GM23248 (cell line): ENCODE measurements at places on chromosomes 11 and 22. TPM values are rescaled to one million over a fixed set of nuclear protein-coding genes. Genes with fewer than 3 reads are reported as not detected.

DNA sequence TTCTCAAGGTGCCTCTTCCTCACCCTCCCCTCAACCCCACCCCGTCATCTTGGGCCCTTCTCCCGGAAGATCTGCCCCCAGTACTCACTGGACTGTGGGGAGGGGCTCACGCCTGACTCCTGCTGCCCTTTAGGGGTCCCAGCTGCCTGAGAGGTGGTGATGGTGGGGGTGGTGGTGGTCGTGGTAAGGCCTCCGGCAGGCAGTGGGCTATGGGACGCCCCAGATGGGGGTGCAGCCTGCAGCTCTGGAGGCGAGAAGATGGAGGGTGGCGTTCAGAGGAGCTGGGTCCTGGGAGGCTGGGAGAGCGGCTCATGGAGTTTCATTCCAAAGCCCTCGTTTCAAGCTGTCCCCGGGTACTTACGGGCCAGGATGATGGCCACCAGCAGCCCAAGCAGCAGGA lies 820 bp downstream of the MFRP start:
- peaks cover 12% of the 10 kb centered on the region for H3K4me1 ChIP-seq
- no peak overlapping the region for H3K4me3 ChIP-seq
- no peak overlapping the region for H3K27ac ChIP-seq
- H3K27me3 ChIP-seq, result peaks cover 3% of the 10 kb centered on the region; the same call in 1 of the 2 replicates
- H3K36me3 ChIP-seq, result no peaks in the 10 kb centered on the region
- no peak for DNase-seq

The SYT13 gene
- polyA plus RNA-seq, result not detected in 2 replicates

GRCh38 chr11:70836071-70836470 lies 416.3 kb downstream of the SHANK2 start:
- H3K4me1 ChIP-seq, result no peaks in the 10 kb centered on the region
- H3K36me3 ChIP-seq, result no peaks in the 10 kb centered on the region
- no peaks in the 10 kb centered on the region for H3K27me3 ChIP-seq
- H3K4me3 ChIP-seq, result no peak overlapping the region
- H3K27ac ChIP-seq, result no peak overlapping the region
- DNase-seq, result no peak

The MMP13 gene
- polyA plus RNA-seq, result not detected in 2 replicates

DNA sequence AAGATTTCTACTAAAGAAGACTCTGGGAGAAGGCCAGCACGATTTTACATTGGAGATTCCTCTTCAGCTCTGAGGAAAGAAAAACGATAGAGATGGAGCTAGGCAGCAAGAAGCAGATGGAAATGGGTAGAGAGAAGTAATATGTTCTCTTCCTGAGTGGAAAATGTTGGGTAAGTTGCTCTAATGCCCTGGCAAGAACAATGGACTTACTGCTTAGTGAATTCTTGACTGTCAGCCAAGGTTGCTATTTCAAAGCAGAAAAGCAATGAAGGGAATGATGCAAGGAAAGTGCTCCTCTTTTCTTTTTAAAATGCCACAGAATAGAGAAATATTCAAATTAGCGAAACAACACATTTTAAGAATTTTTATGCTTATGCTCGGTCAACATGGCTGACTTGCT lies 38.4 kb upstream of the CWF19L2 start:
- peaks cover 17% of the 10 kb centered on the region for H3K4me1 ChIP-seq
- 0 out of 2 replicates have a peak overlapping the region, but pooled peaks have one; percentile 3 for H3K4me3 ChIP-seq
- no peaks in the 10 kb centered on the region for H3K27me3 ChIP-seq
- peak overlapping the region; percentile 39 for H3K27ac ChIP-seq
- no peaks in the 10 kb centered on the region for H3K36me3 ChIP-seq
- DNase-seq, result peak; percentile 87

GRCh38 chr22:47259990-47260389 lies 497.5 kb downstream of the TBC1D22A start:
- H3K4me1 ChIP-seq, result no peaks in the 10 kb centered on the region
- H3K27ac ChIP-seq, result no peak overlapping the region
- H3K27me3 ChIP-seq, result no peaks in the 10 kb centered on the region
- no peak for DNase-seq
- no peaks in the 10 kb centered on the region for H3K36me3 ChIP-seq

GRCh38 chr11:64457416-64458010 lies 98.6 kb downstream of the RPS6KA4 start:
- H3K36me3 ChIP-seq, result no peaks in the 10 kb centered on the region
- H3K27me3 ChIP-seq, result peaks cover 25% of the 10 kb centered on the region
- no peaks in the 10 kb centered on the region for H3K4me1 ChIP-seq
- DNase-seq, result no peak

DNA sequence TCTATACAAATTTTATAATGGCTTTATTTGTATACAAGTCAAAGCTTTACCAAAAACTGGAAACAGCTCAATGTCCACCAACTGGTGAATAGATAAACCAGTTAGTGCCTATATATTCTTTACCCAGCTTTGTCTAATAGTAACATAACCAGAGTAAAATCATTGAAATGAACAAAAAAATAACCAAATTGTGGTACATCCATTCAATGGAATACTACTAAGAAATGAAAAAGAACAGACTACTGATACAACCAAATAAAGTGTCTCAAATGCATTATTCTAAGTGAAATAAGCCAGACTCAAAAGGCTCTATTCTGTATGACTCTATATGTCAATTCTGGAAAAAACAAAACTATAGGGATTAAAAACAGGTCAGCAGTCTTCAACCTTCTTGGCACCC lies 40.9 kb upstream of the LDLRAD3 start:
- H3K4me3 ChIP-seq, result no peak overlapping the region
- H3K27me3 ChIP-seq, result no peaks in the 10 kb centered on the region; the same call in 1 of the 2 replicates
- H3K27ac ChIP-seq, result no peak overlapping the region

DNA sequence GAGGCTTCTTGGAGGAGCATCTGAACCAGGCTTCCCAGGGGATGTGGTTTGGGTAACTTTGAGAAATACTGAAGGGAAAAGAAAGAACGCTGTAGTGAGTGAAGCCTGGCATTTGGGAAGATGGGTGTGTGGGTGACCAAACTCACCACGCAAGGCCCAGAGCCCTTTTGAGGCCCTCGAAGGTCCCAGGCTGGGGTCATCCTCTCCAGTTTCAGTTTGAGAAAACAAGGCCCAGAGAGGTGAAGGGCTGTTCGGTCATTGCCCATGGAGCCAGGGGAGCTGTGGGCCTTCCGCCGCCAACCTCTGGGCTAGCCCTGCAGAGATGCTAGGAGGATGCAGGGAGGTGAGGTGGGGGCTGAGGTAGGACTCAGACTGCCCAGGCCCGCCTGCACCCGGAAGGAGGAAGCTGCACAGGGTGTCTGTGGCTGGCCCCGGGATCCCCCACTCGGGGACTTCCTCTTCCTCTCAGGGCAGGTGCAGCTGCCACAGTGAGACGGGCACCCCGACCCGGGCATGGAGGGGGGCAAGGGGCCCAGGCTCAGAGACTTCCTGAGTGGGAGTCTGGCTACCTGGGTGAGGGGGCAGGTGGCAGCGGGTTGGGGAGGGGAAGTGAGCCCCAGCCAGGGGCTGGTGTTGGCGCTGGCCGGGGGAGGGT lies at the start of gene CCDC88B:
TSS of gene CCDC88B (plus strand) at position 451 of the 655 bp plus-strand sequence. CDS start at position 514, 63 bp downstream.
- H3K36me3 ChIP-seq, result no peaks in the 10 kb centered on the region
- no peak within 1 kb of the TSS for H3K4me3 ChIP-seq
- no peaks in the 10 kb centered on the region for H3K4me1 ChIP-seq
- no peaks in the 10 kb centered on the region for H3K27me3 ChIP-seq
- no peak for DNase-seq

- H3K27ac ChIP-seq, result no peak overlapping the region
- peak; percentile 23 for DNase-seq
- no peaks in the 10 kb centered on the region; the same call in 1 of the 2 replicates for H3K27me3 ChIP-seq
- no peaks in the 10 kb centered on the region for H3K36me3 ChIP-seq
Measured at GRCh38 chr11:57639321-57640067, 10.2 kb downstream of the YPEL4 start.

DNA sequence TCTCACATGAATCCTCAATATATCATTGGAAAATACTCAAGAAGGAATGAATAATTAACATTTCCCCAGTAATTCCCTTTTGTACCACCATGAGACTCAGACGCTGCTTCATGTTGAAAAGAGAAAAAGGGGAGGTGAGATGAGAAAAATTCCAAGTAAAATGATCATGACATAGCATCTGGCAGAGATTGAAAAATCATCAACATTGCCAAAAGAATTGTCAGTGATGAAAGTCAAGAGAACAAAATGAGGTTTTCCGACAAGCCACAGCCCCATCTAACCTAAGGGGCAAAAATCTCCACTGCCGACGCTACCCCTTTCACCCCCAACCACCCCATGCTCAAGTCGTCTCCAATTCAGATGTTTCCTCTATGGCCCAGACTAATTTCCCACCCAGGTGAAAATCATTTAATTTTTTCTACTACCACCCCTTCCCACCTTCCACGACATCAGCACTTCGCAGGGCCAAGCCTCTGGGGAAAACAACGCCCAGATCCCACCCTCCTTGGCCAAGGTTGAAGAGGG lies 1.2 kb downstream of the RAB6A start:
- peak overlapping the region; percentile 99 for H3K4me3 ChIP-seq
- H3K27ac ChIP-seq, result peak overlapping the region; percentile 91
- no peaks in the 10 kb centered on the region for H3K27me3 ChIP-seq
- H3K4me1 ChIP-seq, result peaks cover 17% of the 10 kb centered on the region
- DNase-seq, result peak; percentile 77

The IL10RA gene
- polyA plus RNA-seq, result not detected in 2 replicates

GRCh38 chr11:71235719-71236118 lies 16.7 kb downstream of the SHANK2 start:
- H3K4me1 ChIP-seq, result no peaks in the 10 kb centered on the region
- H3K27ac ChIP-seq, result no peak overlapping the region
- H3K27me3 ChIP-seq, result peaks cover 18% of the 10 kb centered on the region
- no peaks in the 10 kb centered on the region for H3K36me3 ChIP-seq
- H3K4me3 ChIP-seq, result no peak overlapping the region

DNA sequence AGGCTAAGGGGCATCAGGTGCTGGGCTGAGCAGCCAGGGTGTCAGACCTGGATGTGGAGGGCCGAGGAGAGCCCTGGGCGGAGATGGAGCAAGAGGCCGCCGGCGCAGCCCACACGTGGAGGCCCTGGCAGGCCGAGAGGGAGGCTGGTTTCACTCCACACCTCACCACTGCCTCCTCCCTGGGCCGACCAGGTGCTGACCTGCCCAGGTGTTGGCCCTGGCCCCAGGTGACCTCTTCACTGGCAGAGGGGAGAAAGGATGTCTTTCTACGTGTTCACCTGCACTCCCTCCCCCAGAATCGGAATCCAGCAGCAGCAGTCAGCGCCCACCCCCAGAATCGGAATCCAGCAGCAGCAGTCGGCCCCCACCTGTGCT lies 781 bp downstream of the ANO9 start:
- DNase-seq, result no peak
- H3K4me3 ChIP-seq, result no peak overlapping the region
- peaks cover 12% of the 10 kb centered on the region for H3K4me1 ChIP-seq
- H3K27ac ChIP-seq, result no peak overlapping the region
- H3K27me3 ChIP-seq, result peaks cover 2% of the 10 kb centered on the region; the same call in 1 of the 2 replicates

GRCh38 chr11:20308601-20309000 lies 54.9 kb upstream of the HTATIP2 start:
- H3K4me3 ChIP-seq, result no peak overlapping the region
- H3K27ac ChIP-seq, result no peak overlapping the region
- H3K4me1 ChIP-seq, result no peaks in the 10 kb centered on the region
- H3K27me3 ChIP-seq, result peaks cover 36% of the 10 kb centered on the region; the same call in 1 of the 2 replicates

- peaks cover 13% of the 10 kb centered on the region for H3K4me1 ChIP-seq
- H3K4me3 ChIP-seq, result peak overlapping the region; percentile 96
- no peaks in the 10 kb centered on the region for H3K27me3 ChIP-seq
- H3K27ac ChIP-seq, result peak overlapping the region; percentile 82
- peak; percentile 41 for DNase-seq
Measured at GRCh38 chr11:86303257-86303656, 1.2 kb downstream of the HIKESHI start.

DNA sequence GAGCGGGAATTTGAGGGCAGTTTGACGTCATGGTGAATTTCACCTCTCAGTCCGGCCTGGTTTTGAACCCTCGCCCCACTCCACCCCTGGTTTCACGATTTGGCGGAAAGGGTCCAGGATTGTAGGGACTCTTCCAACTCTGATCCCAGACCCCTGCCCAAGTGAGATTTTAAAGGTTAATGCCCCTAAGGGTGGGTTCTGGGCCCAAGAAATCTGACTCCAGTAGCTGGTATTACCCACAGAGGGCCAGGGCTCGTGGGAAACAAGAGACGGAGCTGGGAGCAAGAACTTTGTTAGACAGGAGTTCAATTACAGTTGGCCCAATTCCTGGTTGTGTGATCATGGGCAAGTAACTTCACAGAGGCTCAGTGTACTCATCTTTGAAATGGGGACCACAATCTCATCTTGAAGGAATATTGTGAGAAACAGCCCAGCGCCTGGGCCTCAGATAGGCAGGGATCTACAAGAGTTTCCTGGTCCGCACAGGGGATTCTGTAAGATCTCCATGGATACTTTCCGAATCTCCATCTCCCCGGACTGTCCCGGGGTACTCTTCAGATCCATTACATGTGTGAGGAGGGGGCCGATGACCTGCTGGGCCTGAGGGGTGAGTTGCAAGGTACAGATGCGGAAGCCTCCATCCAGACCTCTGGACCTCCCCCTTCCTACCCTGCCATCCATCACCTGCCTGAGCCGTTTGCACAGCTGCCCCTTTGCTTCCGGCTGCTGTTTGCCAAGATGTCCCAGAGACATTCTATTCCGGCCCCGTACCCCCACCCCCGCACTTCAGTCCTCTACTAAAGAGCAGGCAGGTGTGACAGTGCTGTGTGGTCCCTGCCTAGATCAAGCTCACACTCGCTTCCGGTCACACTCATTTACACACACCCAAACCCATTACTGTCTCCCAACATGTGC lies 687 bp upstream of the CALCA start:
- H3K36me3 ChIP-seq, result no peaks in the 10 kb centered on the region
- no peak for DNase-seq
- H3K4me3 ChIP-seq, result no peak overlapping the region
- H3K4me1 ChIP-seq, result no peaks in the 10 kb centered on the region
- H3K27ac ChIP-seq, result no peak overlapping the region

GRCh38 chr11:106061249-106061784 lies 15.8 kb downstream of the KBTBD3 start:
- H3K4me1 ChIP-seq, result no peaks in the 10 kb centered on the region
- no peaks in the 10 kb centered on the region for H3K27me3 ChIP-seq
- no peak overlapping the region for H3K4me3 ChIP-seq
- H3K27ac ChIP-seq, result no peak overlapping the region
- no peak for DNase-seq
- H3K36me3 ChIP-seq, result no peaks in the 10 kb centered on the region

- no peak overlapping the region for H3K4me3 ChIP-seq
- H3K36me3 ChIP-seq, result no peaks in the 10 kb centered on the region
- no peak overlapping the region for H3K27ac ChIP-seq
- H3K27me3 ChIP-seq, result no peaks in the 10 kb centered on the region
Measured at GRCh38 chr11:520428-521176, 13.6 kb upstream of the RNH1 start.

- no peaks in the 10 kb centered on the region for H3K36me3 ChIP-seq
- no peaks in the 10 kb centered on the region for H3K4me1 ChIP-seq
- H3K27me3 ChIP-seq, result no peaks in the 10 kb centered on the region
- no peak overlapping the region for H3K4me3 ChIP-seq
- no peak overlapping the region for H3K27ac ChIP-seq
- no peak for DNase-seq
Measured at GRCh38 chr11:22884217-22884616, 23.9 kb upstream of the CCDC179 start.

GRCh38 chr11:18046116-18046777 lies at the start of gene TPH1:
Gene TPH1 (minus strand): TSS chr11:18046269. CDS start chr11:18040762, 5,507 bp downstream.
- DNase-seq, result peak; percentile 38
- no peaks in the 10 kb centered on the region for H3K36me3 ChIP-seq
- no peaks in the 10 kb centered on the region for H3K4me1 ChIP-seq

GRCh38 chr11:132448334-132448995 lies 1078.0 kb downstream of the NTM start:
- no peaks in the 10 kb centered on the region; the same call in 1 of the 2 replicates for H3K27me3 ChIP-seq
- no peak overlapping the region for H3K4me3 ChIP-seq
- peak; percentile 71 for DNase-seq
- H3K4me1 ChIP-seq, result peaks cover 37% of the 10 kb centered on the region
- H3K36me3 ChIP-seq, result no peaks in the 10 kb centered on the region
- H3K27ac ChIP-seq, result no peak overlapping the region

The ALX4 gene
- polyA plus RNA-seq, result not detected in 2 replicates

The PNPLA5 gene
- not detected in 2 replicates for polyA plus RNA-seq

GRCh38 chr11:113628912-113629311 lies 77.2 kb downstream of the TMPRSS5 start:
- no peak overlapping the region for H3K4me3 ChIP-seq
- DNase-seq, result no peak
- peaks cover 18% of the 10 kb centered on the region for H3K4me1 ChIP-seq
- H3K27ac ChIP-seq, result no peak overlapping the region
